ENCODE measurements at places on chromosomes 3 and 15.
A peak's percentile ranks its signal among the peaks of the same experiment; 100 is the strongest.

DNA sequence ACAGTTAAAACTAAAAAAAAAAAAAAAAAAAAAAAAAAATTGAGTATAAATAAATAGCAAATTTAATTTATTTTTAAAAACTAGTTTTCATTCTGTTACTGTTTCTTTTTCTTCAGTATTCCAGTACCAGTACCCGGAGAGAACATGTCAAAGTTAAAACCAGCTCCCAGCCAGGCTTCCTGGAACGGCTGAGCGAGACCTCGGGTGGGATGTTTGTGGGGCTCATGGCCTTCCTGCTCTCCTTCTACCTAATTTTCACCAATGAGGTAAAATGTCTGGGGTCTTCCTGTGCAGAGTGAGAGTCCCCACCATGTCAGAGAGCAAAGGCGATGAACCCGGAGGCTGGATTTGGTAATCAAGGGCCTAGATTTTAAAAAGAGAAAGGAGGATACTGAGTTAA is 4.4 kb downstream of the TMEM43 start:
- peaks cover 67% of the 10 kb centered on the region for H3K36me3 ChIP-seq
- H3K4me3 ChIP-seq, result no peak overlapping the region
- no peak for DNase-seq
- no peaks in the 10 kb centered on the region for H3K27me3 ChIP-seq

DNA sequence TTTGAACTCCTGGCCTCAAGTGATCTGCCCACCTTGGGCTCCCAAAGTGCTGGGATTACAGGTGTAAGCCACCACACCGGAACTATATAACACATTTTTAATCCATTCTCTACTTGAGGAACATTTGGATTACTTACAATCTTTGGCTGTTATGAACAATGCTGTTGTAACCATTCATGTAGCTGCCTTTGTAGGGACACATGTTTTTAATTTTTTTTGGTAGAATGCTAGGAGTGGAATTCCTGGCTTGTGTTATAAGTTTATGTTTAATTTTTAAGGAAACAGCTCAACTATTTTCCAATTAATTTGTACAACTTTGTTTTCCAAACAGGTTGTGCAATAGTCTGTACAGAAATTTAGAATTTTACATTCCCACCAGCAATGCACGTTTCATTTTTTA is 51.7 kb downstream of the GPR149 start:
- no peaks in the 10 kb centered on the region for H3K4me1 ChIP-seq
- no peaks in the 10 kb centered on the region for H3K27me3 ChIP-seq
- H3K4me3 ChIP-seq, result no peak overlapping the region
- H3K27ac ChIP-seq, result no peak overlapping the region
- no peaks in the 10 kb centered on the region for H3K36me3 ChIP-seq

- DNase-seq, result no peak
- no peaks in the 10 kb centered on the region for H3K4me1 ChIP-seq
- no peaks in the 10 kb centered on the region for H3K36me3 ChIP-seq
- no peaks in the 10 kb centered on the region for H3K27me3 ChIP-seq
- H3K27ac ChIP-seq, result no peak overlapping the region
Observed at GRCh38 chr3:159499031-159499793, 489.4 kb upstream of the IL12A start.

DNA sequence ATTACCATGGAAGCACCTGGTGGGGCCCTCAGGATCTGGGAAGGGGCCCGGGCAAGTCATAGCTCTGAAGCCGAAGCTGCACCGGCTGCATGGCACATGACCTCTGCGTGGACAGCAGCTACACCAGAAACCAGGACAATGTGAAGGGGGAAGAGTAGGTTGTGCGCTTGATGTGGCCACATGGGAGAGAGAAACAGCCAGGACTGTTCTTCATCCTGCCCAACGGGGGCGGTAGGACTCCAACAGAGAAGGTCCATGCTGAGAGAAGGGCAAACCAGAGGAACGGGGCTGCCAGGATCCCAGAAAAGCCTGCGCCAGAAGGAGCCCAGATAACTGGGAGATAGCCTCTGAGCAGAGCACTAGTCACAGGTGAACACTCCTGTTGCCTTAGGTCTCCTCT is 54.9 kb upstream of the PRR20G start:
- H3K36me3 ChIP-seq, result no peaks in the 10 kb centered on the region
- no peak for DNase-seq
- H3K4me3 ChIP-seq, result no peak overlapping the region
- no peak overlapping the region for H3K27ac ChIP-seq

GRCh38 chr3:88385090-88385489 is 235.3 kb downstream of the C3orf38 start:
- no peak for DNase-seq
- no peak overlapping the region for H3K4me3 ChIP-seq
- H3K4me1 ChIP-seq, result no peaks in the 10 kb centered on the region
- H3K36me3 ChIP-seq, result no peaks in the 10 kb centered on the region
- no peaks in the 10 kb centered on the region for H3K27me3 ChIP-seq
- no peak overlapping the region for H3K27ac ChIP-seq

- no peak for DNase-seq
- no peak overlapping the region for H3K4me3 ChIP-seq
- peaks cover 73% of the 10 kb centered on the region for H3K27me3 ChIP-seq
- H3K36me3 ChIP-seq, result no peaks in the 10 kb centered on the region
Observed at GRCh38 chr3:43854283-43854682, 163.5 kb downstream of the ABHD5 start.

DNA sequence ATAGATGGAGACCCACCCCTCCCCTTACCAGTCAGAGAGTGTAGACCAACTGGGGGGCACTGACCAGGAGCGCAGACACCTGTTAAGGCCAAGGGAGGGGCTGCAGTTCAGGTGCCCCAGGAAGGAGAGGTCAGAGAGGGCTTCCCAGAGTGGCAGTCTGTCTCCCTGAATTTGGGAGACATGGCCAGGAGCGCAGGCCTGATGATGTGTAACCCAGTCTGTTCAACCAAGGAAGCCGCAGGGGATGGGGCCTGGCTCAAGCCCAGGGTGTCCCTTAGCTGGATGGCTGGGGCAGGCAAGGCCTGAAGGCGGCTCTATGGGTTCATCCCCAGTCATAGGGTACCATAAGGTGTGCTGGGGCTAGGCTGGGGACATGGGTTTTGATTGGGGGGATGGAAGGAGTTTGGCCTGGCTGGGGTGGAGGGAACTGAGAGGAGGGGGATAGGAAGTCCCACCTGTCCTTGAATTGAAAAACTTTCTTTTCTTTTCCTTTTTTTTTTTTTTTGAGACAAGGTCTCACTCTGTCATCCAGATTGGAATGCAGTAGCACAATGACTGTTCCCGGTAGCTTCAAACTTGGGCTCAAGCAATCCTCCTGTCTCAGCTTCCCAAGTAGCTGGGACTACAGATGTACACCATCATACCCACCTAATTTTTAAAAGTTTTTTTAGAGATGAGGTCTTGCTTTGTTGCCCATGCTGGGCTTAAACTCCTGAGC is 75.7 kb downstream of the SMAD6 start:
- H3K27me3 ChIP-seq, result peaks cover 11% of the 10 kb centered on the region
- no peaks in the 10 kb centered on the region for H3K4me1 ChIP-seq
- no peak for DNase-seq
- no peak overlapping the region for H3K27ac ChIP-seq

GRCh38 chr15:25060472-25060803 is 105.7 kb downstream of the SNRPN start:
- no peaks in the 10 kb centered on the region for H3K4me1 ChIP-seq
- H3K36me3 ChIP-seq, result peaks cover 40% of the 10 kb centered on the region
- no peak overlapping the region for H3K27ac ChIP-seq
- H3K27me3 ChIP-seq, result no peaks in the 10 kb centered on the region
- no peak for DNase-seq
- no peak overlapping the region for H3K4me3 ChIP-seq

GRCh38 chr3:50221411-50222168 is 14.4 kb upstream of the GNAI2 start:
- peaks cover 5% of the 10 kb centered on the region for H3K36me3 ChIP-seq
- H3K27ac ChIP-seq, result no peak overlapping the region

GRCh38 chr3:157127831-157128767 is 31.8 kb downstream of the CCNL1 start:
- peak overlapping the region; percentile 81 for H3K4me3 ChIP-seq
- peaks cover 48% of the 10 kb centered on the region for H3K4me1 ChIP-seq
- DNase-seq, result peak; percentile 36
- peaks cover 17% of the 10 kb centered on the region for H3K36me3 ChIP-seq

DNA sequence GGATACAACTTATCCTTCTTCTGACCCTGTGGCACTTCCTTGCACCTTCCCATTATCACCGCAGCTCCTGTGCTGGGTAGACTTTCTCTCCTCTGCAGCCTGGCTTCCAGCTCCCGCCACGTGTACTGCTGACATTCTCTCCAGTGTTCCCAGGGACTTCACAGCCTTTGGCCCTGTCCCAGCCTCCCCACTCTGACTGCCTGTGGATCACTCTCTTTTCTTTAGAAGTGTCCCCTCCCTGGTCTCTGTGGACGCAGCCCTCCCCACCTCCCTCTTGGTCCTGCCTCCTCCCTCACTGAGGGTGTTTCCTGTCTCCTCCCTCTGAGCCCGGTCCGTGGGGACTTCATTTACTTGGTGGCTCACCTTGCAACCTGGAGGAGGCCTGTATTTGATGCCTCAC is 17.4 kb downstream of the PDIA5 start:
- no peak overlapping the region for H3K4me3 ChIP-seq
- no peak for DNase-seq
- no peaks in the 10 kb centered on the region for H3K36me3 ChIP-seq
- H3K4me1 ChIP-seq, result peaks cover 31% of the 10 kb centered on the region
- no peaks in the 10 kb centered on the region for H3K27me3 ChIP-seq

GRCh38 chr3:53965291-53965690 is 73.6 kb upstream of the SELENOK start:
- H3K36me3 ChIP-seq, result no peaks in the 10 kb centered on the region
- H3K27me3 ChIP-seq, result peaks cover 15% of the 10 kb centered on the region
- no peak for DNase-seq
- no peak overlapping the region for H3K4me3 ChIP-seq
- H3K4me1 ChIP-seq, result no peaks in the 10 kb centered on the region
- H3K27ac ChIP-seq, result no peak overlapping the region

GRCh38 chr15:33445984-33446383 is 135.2 kb downstream of the RYR3 start:
- no peak overlapping the region for H3K4me3 ChIP-seq
- peaks cover 7% of the 10 kb centered on the region for H3K27me3 ChIP-seq
- no peaks in the 10 kb centered on the region for H3K4me1 ChIP-seq
- no peak for DNase-seq
- no peaks in the 10 kb centered on the region for H3K36me3 ChIP-seq

DNA sequence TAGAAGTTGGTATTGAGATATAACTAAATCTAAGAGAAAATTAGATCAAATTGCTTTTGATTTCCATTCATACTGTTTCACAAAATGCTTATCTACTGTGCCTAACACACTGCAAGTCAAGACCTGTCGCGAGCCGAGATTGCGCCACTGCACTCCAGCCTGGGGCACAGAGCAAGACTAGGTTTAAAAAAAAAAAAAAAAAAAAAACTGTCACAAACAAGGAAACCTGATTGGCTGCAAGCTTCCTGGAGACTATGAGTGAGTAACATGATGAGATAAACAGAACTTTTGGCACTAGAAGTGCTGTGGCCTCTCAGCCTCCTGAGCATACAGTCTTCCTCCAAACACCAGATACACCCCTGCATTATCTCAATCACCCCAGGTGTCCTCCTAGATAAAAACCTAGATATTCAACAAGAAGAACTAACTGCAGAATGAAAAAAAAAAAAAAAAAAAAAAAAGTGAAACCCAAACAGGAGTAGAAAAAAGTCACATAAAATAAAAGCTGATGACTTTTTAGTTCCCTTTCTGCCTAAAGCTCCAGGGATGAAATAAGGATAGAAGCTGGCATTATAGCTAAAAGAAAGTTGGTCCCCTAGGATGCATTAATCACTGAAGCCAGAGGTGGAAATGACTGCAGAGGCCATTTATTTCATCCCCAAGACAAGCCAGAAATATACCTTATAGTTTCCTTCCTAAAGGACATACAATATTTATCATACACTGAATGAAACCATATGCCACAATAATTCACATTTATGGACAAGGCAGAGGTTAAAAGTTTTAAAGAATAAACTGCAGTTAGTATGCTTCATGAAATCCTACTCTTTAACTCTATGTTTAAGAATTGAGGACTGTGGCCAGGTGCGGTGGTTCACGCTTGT is 82.4 kb downstream of the P3H2 start:
- no peaks in the 10 kb centered on the region for H3K36me3 ChIP-seq
- no peak for DNase-seq
- no peak overlapping the region for H3K4me3 ChIP-seq
- H3K27ac ChIP-seq, result no peak overlapping the region
- no peaks in the 10 kb centered on the region for H3K27me3 ChIP-seq

DNA sequence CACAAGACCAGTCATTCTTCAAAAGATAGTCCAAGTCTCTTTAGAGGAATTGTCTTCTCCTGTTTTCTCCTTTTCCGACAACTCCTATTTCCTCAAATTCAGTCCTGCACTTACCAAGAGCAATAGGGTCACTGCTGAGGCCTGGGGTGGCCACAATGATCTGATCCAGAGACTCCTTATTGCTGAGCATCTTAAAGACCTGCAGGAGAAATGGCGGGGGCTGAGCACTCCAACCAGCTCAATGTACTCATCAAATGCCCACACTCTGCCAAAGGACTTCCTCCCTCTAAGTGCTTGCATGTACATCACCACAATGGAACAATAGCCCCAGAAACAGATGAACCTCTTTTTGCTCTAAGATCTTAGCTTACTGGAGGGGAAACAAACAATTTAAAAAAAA is 9.6 kb downstream of the UBL7 start:
- H3K27me3 ChIP-seq, result no peaks in the 10 kb centered on the region
- H3K27ac ChIP-seq, result peak overlapping the region; percentile 44
- no peak overlapping the region for H3K4me3 ChIP-seq

- no peak overlapping the region for H3K27ac ChIP-seq
- peaks cover 22% of the 10 kb centered on the region for H3K4me1 ChIP-seq
- DNase-seq, result no peak
- no peak overlapping the region for H3K4me3 ChIP-seq
- no peaks in the 10 kb centered on the region for H3K36me3 ChIP-seq
Observed at GRCh38 chr3:31210068-31210645, 315.7 kb upstream of the GADL1 start.

- peaks cover 9% of the 10 kb centered on the region for H3K27me3 ChIP-seq
- no peak for DNase-seq
- no peaks in the 10 kb centered on the region for H3K4me1 ChIP-seq
- no peak overlapping the region for H3K27ac ChIP-seq
- H3K36me3 ChIP-seq, result no peaks in the 10 kb centered on the region
Observed at GRCh38 chr3:104273046-104273649, 1093.6 kb upstream of the ALCAM start.

GRCh38 chr3:84685467-84685866 is 273.3 kb upstream of the CADM2 start:
- H3K27ac ChIP-seq, result no peak overlapping the region
- no peaks in the 10 kb centered on the region for H3K36me3 ChIP-seq
- H3K27me3 ChIP-seq, result no peaks in the 10 kb centered on the region
- DNase-seq, result no peak
- no peaks in the 10 kb centered on the region for H3K4me1 ChIP-seq
- H3K4me3 ChIP-seq, result no peak overlapping the region

- H3K27ac ChIP-seq, result no peak overlapping the region
- H3K36me3 ChIP-seq, result peaks cover 3% of the 10 kb centered on the region
- peaks cover 23% of the 10 kb centered on the region for H3K27me3 ChIP-seq
- H3K4me1 ChIP-seq, result no peaks in the 10 kb centered on the region
Observed at GRCh38 chr15:92613841-92614240, 41.7 kb downstream of the FAM174B start.
